ENCODE measurements at places on chromosomes 2 and 18. TPM values are rescaled to one million over a fixed set of nuclear protein-coding genes. Genes with fewer than 3 reads are reported as not detected.

The PAX8 gene
- total RNA-seq = 1.7 TPM

The CCDC74A gene
- total RNA-seq = 10.8 TPM

- DNase-seq = no peak
Measured at GRCh38 chr2:226247289-226248275, 552.0 kb downstream of the IRS1 start.

DNA sequence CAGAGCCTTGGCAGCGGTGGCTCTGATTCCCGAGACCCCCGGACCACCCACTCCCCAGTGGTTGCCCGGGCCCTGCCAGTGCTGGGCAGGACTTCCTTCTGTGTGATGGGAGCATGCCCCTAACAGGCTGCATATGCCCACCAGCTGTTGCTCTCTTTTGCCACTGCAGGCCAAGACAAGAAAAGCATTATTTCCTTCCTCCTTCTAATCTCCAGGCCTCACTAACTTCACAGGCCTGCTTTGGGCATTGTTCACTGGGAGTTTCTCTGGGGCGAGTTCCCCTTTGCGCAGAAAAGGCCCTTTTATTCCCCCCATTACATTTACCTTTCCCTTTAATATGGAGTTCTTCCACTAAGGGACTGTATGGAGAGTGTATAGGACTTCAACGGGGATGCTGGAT, 249.1 kb upstream of the SIX2 start:
- DNase-seq = no peak

DNA sequence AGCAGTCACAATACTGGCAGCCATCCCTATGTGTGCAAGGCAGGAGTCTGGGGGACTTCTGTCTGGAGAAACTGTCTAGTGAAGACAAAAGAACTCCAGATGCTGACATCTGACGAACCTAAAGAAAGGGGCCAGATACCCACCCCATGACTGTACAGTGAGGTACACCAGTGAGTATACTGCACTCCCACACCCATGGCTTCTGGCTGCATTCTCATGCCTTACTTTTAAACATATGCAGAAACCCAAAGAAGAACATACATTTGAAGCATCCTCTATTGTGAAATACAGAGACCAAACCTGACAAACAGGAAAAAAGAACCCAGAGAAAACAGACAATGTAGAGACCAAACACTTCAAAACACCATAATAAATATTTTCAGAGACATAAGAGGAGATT, 102.2 kb downstream of the ACTR3 start:
- no peak for DNase-seq

GRCh38 chr2:218003981-218004419, 1.2 kb upstream of the TNS1 start:
- no peak for DNase-seq

- DNase-seq = no peak
Measured at GRCh38 chr2:6881046-6881445, 3.5 kb downstream of the RSAD2 start.

- no peak for DNase-seq
Measured at GRCh38 chr2:162833345-162833744, 5.2 kb downstream of the KCNH7 start.

DNA sequence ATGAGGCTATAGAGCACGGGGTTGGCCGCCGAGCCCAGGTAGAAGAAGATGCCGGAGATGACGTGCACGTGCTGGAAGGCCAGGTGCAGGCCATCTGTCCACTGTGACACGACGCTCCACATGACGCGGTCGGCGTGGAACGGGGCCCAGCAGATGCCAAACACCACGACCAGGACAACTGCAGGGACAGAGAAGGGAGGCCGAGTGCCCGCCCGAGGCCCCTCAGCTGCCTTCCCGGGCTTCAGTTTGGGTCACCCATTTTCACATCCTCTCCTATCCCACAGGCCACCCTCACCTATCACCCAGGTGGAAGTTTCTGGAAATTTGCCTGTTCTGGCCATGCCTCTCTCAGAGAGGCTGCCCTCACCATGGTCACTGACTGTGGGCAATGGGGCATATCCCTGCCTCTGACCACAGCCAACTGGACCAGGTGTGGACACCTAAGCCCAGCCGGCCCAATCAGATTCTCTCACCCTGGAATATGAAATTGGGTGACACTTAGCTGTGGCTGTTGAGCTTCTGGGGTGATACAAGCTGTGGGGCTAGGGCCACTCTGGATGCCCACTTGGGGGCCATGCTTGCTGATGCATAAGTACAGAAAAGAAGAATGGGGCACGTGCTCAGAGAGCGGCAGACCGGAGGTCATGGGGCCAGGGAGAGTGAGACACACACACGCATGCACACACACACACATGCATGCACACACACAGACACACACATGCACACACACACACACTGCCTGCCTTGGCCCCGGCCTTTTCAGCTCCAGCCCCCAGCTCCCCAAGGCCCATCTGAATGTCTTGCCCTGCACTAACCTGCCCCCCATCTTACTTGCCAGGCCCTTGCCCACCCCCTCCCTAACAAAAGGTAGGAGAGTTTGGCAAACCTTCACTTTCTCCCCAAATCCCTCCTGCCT, 4.7 kb downstream of the NMUR1 start:
- no peak for DNase-seq

The STPG4 gene
- total RNA-seq = 2.9 TPM

DNA sequence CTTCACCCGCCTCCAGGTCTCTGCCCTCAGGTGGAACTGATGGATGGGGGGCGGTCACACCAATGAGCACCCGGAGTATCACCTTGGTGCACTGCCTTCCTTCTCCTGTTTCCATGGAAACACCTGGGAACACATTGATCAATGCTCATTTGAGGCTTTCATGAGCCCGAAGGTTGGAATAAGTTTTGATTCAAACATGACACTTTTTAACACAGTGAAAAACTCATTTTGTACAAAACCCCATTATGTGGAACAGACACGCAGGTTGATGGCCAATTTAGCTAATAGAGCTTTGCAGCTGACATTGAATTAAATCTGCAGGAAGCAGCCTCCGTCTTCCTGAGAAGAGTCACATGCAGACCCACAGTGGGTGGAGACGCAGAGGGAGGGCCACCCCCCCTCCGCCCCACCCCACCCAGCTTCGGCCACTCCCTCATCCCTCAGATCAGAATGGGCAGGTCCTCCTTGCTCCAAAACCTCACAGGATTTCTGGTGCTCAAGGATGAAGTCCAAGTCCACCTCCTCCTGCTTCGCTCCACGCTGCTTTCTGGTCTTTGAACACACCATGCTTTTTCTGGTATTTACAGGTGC, 96.0 kb upstream of the MYCN start:
- no peak for DNase-seq

DNA sequence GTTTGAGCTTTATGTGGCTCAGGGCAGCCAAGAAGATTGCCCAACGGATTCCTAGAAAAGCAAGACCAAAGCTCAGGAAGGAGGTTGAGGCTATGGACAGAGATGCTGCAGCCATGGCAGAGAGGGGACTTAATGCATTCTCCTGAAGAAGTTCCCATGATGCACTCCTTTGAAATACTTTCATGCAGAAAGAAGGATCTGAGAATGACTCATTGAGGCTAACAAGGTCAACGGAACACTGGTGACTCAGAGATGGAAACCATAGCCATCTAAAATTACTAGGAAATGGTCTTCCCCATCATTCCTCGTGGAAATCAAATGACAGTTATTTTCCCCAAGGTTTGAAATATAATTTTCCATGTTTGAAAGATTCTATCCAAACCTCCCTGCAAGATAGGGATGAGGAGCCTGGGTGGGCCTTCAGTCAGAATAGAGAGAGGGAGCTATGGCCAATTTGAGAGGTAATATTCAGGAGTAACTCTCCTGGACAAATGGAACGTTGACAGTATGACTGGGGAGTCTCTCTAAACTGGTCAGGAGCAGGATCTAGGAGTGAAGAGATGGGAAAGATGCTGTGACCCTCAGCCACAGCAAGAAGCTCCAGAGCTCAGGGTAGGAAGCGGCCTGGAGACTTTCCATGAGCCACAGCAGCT, 63.0 kb downstream of the REEP1 start:
- no peak for DNase-seq

DNA sequence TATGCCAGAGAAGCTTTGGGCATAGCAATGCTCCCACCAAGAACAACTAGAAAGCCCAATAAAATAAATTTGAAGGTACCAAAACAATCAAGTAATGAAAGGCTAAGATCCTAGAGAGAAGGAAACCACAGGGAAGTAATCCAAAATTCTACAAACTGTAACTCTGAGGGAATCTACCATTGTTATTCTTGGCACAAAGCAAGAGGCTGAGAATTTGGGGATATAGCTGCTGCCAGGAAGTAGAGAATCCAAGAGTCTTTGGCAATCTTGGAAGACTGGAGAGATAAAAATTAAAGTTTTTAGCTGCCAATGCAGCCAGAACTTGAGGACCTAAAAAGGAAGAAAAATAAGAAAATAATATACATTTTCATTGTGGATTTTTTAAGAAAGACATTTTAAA, 68.5 kb downstream of the PIGN start:
- DNase-seq = no peak

The MERTK gene
- 15.7 TPM for total RNA-seq

GRCh38 chr2:44247924-44248323, 27.4 kb upstream of the SLC3A1 start:
- DNase-seq = no peak

- no peak for DNase-seq
Measured at GRCh38 chr2:127423478-127423843, 5.2 kb downstream of the PROC start.

DNA sequence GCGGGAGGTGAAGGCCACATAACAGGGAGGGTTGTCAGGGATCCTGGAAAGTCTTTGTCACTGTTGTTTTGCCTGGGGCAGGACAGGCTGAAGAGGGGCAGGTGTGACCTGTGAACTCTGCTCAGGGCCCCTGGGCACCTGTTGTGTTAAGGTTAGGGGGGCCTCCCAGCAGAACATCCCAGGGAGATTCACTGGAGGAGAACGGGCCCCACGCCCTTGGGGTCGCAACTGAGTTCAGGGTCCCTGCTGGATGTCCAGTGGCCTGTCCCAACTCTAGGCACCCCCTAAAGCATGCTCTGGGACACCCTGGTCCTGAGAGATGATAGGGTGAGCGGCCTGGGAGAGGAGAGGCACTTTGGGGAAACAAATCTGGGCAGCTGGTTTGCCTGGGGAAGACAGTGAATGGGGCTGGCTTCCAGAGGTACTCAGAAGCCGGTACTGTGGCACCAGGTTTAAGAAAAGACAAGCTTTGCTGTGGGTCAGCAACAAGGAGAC, 22.9 kb downstream of the GPR35 start:
- DNase-seq = no peak

Data from vagina (tissue), 2 donors.